Glomerular endothelial cell (primary cell): ENCODE measurements at places on chromosomes 5 and 9.

- no peak for DNase-seq
Observed at GRCh38 chr9:124003636-124004349, 7.8 kb upstream of the LHX2 start.

GRCh38 chr9:98381311-98382103 is 126.1 kb upstream of the TBC1D2 start:
- no peak for DNase-seq

DNA sequence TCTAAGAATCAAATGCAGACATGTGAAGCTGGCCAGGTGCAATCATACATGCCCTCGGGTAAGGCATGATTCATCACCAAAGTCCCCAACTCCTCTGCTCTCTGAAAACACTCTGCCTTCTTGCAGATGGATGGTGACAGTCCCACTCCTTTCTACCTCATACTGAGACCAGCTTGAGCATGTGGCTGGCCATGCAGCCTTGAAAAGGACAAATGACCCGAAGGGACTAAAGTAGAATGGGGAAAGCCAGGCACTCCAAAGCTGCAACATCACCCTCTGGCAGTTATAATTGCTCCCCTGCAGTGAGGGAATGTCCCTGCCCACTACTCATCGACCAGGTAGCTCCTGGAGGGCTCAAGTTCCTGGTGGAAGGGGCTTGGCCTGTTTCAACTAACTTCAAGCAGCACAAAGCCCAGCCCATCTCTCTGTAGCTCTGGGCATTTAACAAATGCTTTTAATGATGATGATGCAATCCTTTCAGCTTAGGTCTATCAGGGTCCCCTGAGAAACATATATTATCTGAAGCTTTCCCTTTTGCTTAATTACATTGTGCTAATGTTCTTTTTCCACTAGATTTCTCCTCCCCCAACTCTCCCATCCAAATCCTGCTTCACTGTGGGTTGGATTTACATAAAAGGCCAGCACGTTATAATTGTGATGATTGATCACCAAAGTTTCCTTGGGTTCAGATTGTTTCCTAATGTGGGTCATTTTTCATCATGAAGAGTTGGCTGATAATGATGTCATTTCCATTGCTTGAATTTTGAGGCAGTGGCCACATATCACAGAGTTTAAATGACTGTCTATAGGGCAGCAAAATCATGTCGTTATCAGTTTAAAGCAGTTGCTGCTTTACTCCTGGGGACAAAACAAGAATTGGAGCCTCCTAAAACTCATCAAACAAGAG is 436.5 kb upstream of the SLC30A5 start:
- no peak for DNase-seq

GRCh38 chr5:138275379-138275782 is 960 bp upstream of the GFRA3 start:
- DNase-seq: no peak

DNA sequence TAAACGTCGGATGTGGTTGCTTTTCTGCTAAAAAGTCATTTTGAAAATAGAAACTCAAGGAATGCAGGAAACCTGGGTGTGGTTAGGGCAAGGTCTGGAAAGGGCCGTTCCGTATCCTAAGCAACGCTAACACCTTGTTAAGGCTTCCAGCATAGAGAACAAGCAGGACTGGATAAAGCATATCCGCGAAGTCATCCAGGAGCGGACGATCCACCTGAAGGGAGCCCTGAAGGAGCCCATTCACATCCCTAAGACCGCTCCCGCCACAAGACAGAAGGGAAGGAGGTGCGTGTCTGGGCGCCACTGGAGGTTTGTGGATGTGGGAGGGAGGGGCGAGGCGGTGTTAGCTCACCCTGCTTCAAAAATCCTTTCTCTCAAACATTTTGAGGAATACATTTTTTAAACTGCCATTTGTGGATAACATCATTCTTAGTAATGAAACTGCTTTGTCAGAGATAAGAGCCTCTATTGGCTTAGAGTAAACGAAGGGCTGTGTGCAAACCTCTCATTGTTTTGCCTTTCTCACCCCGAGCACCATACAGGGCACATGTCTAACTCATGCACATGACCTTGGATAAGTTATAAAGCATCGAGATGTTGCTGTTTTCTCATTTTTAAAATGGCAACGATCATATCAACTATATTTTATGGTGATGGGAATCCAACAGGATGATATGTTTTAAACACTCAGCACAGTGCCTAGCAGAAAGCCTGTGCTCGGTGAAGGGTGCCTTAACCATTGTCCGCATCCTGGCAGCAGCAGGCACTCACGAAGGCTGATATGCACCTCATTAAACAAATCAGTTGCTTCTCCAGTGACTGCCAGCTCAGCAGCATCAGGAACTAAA is 175.7 kb upstream of the OTULINL start:
- DNase-seq: no peak

- no peak for DNase-seq
Observed at GRCh38 chr9:127574072-127574993, 37.7 kb upstream of the STXBP1 start.

GRCh38 chr9:97636903-97637302 is 3.3 kb downstream of the NCBP1 start:
- DNase-seq: no peak

GRCh38 chr9:13358128-13358527 is 78.6 kb upstream of the MPDZ start:
- DNase-seq: no peak

- DNase-seq: no peak
Observed at GRCh38 chr9:19281801-19282200, 51.3 kb downstream of the DENND4C start.

GRCh38 chr9:101706261-101706798 is 32.1 kb downstream of the GRIN3A start:
- DNase-seq: no peak

DNA sequence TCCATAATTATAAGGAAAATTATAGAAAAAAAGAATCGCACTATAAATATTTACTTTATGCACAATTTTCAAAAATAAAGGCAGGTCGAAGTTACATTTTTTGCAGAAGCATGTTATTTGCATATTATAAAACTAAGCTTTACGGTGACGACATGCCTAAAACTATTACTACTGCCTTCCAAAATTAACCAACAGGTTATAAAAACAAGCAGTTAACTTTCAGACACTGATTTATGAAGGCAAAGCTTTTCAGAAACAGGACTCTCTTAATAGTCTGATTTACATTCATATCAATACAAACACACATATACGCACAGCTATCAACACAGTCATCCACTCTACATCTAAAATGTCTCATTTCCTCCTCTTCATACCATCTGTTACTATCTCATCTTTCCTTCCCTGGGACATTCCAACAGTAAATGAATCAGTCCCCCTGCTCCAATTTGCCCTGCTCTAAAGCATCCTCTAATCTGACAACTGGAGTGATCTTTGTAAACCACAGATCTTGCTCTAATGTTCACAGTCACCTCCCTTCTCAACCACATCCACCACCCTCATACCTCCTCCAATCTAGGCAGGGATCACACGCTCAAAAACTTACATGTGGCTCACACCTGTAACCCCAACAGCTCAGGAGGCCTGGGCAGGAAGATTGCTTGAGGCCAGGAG is 21.6 kb downstream of the FBXW11 start:
- DNase-seq: no peak

DNA sequence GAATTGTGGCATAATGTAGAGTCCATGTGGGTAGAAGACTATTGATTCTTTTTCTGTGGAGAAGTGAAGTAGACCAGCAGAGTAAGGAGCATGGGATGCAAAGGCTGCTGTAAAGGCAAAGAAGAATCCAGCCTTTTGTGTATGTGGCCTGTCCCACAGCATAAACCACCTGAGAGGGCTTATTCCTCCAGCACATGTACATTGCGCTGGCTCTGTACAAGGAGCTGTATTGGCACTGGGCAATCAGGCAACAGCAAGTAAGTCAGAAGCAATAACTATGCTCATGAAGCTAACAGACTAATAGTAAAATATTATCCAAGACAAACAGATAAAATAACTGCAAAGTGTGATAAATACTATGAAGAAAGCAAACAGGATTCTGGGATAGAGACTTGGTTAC is 86.2 kb downstream of the LURAP1L start:
- no peak for DNase-seq

DNA sequence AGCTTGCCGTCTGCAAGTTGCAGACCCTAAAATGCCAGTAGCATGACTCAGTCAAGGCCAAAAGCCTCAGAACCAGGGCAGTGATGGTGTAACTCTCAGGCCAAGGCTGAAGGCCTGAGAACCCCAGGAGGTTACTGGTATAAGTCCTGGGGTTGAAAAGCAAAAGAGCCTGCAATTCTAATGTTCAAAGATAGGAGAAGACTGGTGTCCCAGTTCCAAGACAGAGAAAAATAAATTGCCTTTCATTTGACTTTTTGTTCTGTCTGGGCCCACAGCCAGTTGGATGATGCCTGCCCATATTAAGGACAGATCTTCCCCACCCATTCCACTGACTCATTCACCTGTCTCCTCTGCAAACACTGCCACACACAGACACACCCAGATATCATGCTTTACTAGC is 673.2 kb downstream of the CDH18 start:
- no peak for DNase-seq

DNA sequence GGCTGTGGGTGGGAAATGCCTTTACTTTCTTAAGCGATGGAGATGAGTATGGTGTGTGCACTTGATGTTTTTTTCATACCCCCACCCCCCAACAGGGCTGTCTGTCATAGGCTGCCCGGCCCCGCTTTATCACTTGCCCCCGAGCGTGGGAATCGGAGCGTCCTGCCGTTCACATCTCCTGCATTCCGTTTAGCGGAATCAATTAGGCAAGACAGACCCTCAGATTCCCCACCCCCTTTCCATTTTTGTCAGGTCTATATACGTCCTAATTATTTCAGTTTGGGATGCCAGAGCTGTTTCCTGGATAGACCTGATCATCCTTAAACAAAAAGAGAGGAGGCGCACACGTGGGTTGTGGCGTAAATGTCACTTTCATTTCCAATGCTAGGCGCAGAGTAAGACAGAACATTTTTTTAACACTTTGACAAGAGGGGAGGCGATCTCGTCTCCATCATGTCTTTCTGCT is 217.2 kb downstream of the MEF2C start:
- no peak for DNase-seq

DNA sequence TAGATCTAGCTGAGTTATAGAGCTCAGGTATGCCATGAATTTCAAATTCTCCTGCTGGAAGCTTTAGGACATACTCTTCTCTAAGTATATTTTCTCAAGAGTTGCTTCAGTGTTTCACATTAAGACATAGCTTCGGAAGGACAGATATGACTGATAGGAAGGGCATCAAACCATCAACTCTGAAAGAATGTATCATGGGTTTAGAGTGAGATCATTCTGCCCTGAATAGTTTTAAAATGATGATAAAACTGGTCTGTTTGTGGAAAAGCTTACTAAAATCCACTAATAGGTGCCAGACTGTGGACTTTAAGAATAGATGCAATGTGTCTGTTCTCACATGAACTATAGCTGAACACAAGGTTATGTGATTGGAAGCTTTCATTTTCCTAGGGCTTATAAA is 8.4 kb downstream of the SPEF2 start:
- no peak for DNase-seq

DNA sequence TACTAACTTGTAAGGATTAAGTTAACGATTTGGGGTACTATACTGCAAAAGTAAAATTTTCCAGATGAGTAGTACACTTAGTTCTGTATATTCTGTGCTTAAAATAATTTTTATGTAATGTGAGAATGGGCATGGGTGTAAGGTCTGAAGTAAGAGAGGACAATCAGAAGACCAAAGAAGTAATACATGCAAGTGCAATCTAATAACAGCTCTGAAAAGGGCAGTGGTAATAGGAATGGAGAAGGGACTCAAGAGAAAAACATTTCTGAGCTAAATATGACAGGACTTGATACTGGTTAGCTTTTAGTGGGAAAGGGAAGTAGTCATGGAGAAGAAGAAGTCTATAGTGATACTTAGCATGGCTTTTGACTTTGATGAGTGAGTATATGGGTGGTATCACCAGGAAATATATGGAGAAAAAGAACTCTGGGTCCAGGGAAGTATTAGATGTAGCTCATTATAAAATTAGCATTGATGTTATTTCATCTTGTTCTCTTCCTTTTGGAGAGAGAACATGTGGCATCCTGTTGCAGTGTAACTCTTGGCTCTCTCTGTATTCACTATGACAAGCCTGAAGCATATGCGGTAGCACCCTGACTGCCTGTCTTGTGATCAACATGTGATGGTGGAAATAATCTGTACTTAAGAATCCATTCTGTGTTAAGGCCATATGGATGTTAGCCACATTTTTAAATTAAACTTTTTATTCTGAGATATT is 60.5 kb downstream of the ERCC6L2 start:
- DNase-seq: no peak

DNA sequence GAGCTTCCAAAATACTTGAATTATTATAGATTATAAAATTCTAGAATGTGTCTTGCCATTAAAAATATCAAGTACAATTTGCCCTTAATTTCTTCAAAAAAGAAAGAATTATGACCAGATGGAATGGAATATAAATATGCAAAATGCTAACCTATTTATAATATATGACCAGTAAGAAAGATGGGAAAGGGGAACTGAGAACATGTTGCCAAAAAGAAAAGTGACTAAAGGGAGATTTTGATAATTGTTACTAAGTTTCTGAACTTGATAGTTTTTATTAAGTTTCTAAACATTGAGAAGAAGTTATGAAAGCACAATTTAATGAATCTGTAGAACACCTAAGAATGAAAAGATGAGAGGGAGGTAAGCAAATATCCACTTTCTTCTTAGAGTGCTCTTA is 188.4 kb upstream of the NR4A3 start:
- no peak for DNase-seq

- DNase-seq: no peak
Observed at GRCh38 chr9:79428422-79428821, 143.3 kb upstream of the TLE4 start.

- no peak for DNase-seq
Observed at GRCh38 chr9:27361492-27361891, 64.5 kb upstream of the EQTN start.

GRCh38 chr5:62935660-62936059 is 357.0 kb downstream of the LRRC70 start:
- no peak for DNase-seq

GRCh38 chr9:69871118-69871834 is 50.7 kb downstream of the CFAP95 start:
- no peak for DNase-seq

DNA sequence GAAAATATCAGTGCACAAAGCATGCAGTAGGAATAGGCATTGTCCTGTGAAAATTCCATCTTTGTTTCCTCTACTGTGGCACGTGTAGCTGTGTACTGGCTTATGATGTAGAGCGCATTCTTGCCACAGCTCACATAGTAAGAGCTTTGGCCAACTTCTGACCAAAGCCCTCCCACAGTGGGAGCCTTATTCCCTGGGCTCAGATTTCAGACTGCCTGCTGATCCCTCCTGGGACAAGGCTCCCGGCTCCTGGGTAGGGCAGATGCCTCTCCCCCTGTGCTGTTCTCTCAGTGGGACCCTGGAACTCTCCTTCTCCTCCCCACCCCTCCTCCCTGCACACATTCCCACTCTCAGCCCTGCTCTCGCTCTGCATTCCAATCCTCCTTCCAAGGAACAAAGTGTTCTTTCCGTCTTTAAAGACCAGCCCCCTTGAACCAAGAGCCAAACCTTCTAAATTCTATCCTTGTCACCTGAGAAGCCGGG is 17.5 kb downstream of the LCP2 start:
- DNase-seq: no peak

DNA sequence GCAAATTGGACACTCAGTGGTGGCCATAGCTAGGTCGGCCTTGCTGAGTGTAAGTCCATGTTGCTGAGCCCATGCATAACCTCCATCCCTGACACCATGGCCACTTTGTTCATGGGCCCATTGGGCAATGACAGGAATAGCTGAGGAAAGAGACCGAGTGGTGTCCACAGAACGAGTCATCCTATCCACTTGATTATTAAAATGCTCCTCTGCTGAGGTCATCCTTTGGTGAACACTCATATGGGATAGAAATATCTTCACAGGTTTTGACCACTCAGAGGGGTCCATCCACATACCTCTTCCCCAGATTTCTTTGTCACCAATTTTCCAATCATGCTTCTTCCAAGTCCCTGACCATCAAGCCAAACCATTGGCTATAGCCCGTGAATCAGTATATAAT is 63.6 kb downstream of the PPIC start:
- no peak for DNase-seq
